ENCODE measurements at places on chromosomes 6 and 20.

DNA sequence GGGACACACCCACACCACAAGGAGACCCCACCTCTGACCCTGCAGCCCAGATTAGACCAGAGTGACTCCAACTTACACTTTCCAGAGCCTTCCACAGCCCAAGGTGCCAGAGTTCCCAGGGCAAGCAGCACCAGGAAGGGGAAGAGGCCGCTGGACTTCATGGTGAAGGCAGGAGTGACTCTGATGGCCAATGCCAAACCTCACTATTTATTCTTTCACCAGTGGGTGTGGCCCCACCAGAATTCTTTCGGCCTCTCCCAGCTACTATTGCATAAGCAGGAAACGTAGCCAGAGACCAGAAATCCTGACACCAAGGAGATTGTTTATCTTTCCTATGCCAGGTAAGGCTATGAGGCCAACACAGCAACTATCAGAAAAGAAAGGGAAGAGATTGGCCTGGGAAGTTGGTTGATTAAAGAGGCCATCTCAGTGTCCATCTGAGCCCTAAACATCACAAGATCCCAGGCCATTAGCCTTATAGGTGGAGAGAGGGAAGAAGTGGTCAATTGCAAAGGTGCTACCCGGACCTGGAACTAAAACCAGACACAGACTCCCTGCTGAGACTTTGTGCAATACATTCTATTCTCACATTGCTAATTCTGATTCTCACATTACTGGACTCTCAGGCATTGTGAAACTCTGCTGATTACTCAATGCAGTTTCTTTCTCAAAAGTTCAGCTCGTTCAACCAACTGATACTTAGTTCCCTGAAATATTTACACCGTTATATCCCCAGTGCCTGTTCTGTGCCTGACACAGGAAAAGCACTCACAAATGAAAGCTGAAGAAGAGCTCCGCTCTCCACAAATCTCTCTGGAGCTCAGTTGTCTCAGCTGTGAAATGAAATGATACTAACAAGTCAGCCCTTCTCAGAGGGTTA is at the start of gene SLPI:
SLPI (minus strand) TSS at position 182 of the 880 bp plus-strand sequence; CDS start at position 161, 21 bp downstream.
- no peak for DNase-seq

GRCh38 chr6:23454080-23454976 is 671.7 kb upstream of the NRSN1 start:
- DNase-seq: no peak

- no peak for DNase-seq
These were observed 168.4 kb downstream of the GJA10 start for GRCh38 chr6:90062667-90063066.

DNA sequence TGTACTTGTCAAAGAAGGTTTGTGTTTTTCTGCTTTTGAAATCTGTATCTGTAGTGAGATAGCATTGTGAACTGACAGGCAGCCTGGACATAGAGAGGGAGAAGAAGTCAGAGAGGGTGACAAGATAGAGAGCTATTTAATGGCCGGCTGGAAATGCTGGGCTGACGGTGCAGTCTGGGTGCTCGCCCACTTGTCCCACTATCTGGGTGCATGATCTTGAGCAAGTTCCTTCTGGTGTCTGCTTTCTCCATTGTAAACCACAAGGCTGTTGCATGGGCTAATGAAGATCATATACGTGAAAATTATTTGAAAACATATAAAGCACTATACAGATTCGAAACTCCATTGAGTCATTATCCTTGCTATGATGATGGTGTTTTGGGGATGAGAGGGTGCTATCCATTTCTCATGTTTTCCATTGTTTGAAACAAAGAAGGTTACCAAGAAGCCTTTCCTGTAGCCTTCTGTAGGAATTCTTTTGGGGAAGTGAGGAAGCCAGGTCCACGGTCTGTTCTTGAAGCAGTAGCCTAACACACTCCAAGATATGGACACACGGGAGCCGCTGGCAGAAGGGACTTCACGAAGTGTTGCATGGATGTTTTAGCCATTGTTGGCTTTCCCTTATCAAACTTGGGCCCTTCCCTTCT is 18.4 kb downstream of the CD83 start:
- DNase-seq: no peak

GRCh38 chr6:129725341-129725740 is 15.4 kb upstream of the ARHGAP18 start:
- DNase-seq: no peak

- no peak for DNase-seq
These were observed 92.4 kb downstream of the PSMG4 start for GRCh38 chr6:3351105-3351676.

GRCh38 chr6:99668036-99668705 is 61.5 kb downstream of the PRDM13 start:
- DNase-seq: no peak

DNA sequence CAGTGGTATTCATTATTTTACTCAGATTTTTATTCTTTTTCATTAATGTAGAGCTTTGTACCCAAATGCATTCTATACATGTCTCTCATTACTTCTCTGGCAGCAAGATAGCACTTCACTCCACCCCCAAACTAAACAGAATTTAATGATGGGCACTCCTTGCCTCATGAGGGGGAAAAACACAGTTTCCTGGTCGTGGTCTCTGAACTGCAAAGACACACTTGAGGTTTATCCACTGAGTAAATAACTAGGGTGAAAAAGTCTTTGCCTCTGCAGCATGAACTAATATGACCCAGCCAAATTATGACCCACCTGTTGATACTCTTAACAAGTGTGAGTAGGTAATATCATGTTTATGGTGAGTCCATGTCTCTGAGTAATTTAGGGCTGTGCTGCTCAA is 785.2 kb upstream of the FLRT3 start:
- no peak for DNase-seq

DNA sequence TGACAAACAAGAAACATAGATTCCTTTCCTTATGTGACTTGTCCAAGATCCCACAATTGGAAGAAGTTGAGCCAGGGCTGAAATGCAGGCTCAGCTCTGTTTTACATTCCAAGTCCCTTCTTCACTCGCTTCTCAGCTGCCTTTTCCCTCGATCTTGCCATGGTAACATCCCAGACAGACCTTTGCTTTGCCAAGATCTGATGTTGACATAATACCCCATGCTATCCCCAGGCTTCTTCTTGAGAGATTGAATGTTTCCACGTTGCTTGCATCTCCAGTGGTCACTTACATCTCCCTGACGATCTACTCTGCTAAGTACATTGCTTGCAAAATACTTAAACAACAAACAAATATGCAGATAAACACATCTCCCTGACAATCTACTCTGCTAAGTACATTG is 63.5 kb downstream of the TBXT start:
- no peak for DNase-seq

DNA sequence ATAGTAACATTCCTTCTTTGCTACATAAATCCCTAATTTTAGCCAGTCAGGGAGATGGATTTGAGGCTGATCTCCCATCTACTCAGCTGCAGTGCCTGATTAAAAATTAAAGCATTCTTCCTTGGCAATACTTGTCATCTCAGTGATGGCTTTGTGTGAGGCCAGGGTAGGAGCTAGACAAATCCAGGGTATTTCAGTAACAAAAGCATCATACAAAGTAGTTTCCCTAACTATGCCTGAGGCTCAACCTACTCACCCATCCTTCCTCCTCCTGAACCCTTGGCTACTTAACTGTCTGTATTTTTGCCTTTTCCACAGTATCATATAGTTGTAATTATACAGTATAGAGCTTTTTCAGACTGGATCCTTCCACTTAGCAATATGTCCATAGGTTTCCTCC is 37.7 kb downstream of the HLA-DRB5 start:
- DNase-seq: no peak
